ENCODE measurements at places on chromosomes 4 and X. TPM values are rescaled to one million over a fixed set of nuclear protein-coding genes. Genes with fewer than 3 reads are reported as not detected.

Gene RPL10
- 4,938 TPM for polyA plus RNA-seq

Gene VCX3B
- 0.03 TPM for polyA plus RNA-seq

Gene SLC9A7
- 5.3 TPM for polyA plus RNA-seq

Gene ZNF157
- 0.07 TPM for polyA plus RNA-seq

Gene BEND2
- polyA plus RNA-seq: 0.03 TPM

Gene ART3
- 199 TPM for polyA plus RNA-seq
